ENCODE measurements at places on chromosomes 7 and 10. TPM values are rescaled to one million over a fixed set of nuclear protein-coding genes. Genes with fewer than 3 reads are reported as not detected.

DNA sequence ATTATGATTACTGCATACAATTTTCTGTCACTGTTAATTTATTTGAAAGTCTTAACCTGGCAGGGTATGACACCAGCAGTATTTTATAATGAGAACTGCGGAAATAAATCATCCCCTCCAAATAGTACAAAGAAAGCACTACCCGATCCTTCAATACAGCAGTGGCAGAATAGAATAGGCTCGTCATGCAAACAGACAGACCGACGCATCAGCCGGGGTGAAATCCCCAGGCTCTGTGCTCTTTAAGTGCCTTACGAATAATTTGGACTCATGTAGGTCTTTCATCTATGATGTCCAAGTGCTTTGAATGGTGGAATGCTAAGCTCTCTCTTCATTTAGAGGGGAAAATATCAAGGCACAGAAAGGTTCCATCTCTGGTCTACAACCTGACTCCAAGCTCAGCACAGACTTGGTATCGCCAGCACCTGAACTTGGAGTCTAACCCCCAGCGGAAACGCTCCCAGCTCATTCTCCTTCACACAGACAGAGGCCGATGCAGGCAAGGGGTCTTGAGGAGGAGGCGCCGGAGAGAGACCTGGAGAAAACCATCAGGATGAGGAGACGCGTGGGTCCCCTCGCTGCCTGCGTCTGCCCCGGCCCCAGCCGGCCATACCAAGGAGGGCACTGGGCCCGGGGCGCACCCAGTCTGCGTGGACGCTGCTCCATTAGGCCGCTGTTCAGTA is 568.1 kb upstream of the MKI67 start:
- DNase-seq = no peak

Gene RSBN1L
- 4.0 TPM for polyA plus RNA-seq

DNA sequence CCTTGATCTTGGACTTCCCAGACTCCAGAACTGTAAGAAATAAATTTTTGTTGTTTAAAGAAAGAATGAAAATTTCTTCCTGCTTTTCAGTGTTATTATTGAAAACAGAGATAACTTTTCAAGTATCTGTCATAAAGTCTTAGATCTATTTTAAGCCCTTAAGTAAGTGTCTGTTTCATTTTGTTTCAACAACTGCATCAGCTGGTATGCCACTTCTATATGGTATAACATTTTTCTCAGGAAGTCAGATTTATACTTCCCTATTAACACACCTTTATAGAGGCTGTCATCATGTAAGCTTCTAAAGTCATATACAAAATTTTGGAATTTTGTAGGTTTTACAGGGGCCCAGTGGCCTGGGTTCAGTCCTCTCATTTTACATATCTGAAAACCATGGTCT is 24.4 kb downstream of the RALA start:
- DNase-seq = no peak

- DNase-seq = no peak
Measured at GRCh38 chr7:27575613-27576012, 87.1 kb downstream of the HIBADH start.

- no peak for DNase-seq
Measured at GRCh38 chr10:29136411-29136810, 152.5 kb upstream of the LYZL1 start.

DNA sequence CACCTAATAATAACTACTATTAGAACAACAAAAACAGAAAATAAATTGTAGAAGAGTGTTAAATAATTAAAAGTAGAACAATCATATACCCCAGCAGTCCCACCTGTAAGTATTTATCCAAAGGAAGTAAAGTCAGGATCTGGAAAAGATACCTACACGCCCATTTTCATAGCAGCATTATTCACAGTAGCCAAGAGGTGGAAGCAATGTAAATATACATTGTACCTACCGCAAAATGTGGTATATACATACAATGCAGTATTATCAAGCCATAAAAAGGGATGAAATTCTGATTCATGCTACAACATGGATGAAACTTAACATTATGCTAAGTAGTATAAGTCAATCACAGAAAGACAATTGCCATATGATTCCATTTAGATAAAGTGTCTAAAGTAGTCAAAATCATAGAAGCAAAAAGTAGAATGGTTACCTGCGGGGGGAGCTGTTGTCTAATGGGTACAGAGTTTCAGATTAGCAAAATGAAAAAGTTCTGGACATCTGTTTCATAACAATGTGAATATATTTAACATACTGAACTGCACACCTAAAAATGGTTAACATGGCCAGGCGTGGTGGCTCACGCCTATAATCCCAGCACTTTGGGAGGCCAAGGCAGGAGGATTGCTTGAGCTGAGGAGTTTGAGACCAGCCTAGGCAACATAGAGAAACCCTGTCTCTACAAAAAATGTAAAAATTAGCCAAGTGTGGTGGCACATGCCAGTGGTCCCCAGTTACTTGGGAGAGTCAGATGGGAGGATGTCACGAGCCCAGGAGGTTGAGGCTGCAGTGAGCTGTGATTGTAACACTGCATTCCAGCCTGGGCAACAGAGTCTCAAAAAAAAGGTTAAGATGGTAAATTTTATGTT is 6.0 kb upstream of the TMED4 start:
- DNase-seq = no peak

DNA sequence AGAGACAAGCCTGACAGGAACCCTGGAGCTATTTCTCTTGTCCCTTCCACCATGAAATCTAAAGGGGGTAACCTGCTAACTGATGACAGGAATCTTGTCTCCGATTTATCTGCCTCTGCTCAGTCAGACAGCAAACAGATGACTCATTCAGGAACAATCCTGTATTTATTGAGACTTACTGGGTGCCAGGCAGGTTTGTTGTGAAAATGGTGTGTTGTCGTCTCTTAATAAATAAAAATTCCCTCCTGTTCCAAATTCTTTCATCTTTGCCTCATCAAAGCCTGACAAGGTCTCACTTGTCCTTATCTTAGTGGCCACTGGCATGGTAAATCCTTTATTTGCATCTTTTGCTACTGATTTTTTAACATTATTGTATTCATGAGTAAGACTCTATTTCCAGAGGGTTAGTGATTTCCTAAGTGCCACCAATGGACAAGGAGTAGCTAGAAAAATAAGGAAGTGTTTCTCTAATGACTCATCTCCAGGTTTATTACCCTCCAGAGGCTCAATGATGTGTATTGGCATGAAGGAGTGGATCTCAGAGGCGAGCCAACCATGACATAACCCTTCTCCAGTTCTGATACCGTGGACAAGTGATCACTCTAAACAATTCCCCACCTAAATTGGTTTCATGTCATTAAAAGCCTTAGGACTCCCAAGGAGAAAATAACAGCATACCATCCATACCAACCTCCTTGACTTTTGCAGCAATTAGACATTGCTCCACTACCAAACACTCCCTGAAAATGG is 724.0 kb downstream of the GRID1 start:
- no peak for DNase-seq

GRCh38 chr7:42227936-42228591 is 8.9 kb downstream of the GLI3 start:
- DNase-seq = no peak

DNA sequence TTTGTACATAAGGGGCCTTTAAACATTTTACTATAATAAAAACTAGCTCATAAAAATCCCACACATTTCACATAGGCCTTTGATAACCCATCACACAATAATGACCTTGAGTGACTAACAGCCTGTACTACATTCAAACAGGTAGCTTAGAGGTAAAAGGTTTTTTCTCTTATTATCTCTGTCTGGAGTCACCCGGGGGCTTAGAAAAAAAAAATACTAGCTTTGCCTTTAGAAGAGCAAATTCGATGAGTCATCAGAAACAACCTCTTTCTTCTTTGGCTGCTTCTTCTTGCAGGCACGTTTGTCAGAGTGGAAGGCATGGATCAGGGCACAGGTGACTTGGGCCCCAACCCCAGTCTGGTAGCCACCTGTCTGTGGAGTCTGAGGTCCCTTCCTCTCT is 43.4 kb upstream of the ADO start:
- no peak for DNase-seq

Gene UCMA
- polyA plus RNA-seq = not detected
